PC-9 (cell line): ENCODE measurements at places on chromosomes 13 and 19.

- H3K27me3 ChIP-seq: no peaks in the 10 kb centered on the region
- H3K36me3 ChIP-seq: no peaks in the 10 kb centered on the region
- no peak for DNase-seq
- no peaks in the 10 kb centered on the region for H3K4me1 ChIP-seq
- H3K4me3 ChIP-seq: no peak overlapping the region
- H3K27ac ChIP-seq: no peak overlapping the region
Measured at GRCh38 chr13:51767100-51767499, 36.9 kb downstream of the DHRS12 start.

GRCh38 chr19:5864725-5865486 lies 5.4 kb downstream of the FUT5 start:
- no peak for DNase-seq
- H3K27ac ChIP-seq: no peak overlapping the region
- H3K36me3 ChIP-seq: no peaks in the 10 kb centered on the region
- H3K27me3 ChIP-seq: no peaks in the 10 kb centered on the region

DNA sequence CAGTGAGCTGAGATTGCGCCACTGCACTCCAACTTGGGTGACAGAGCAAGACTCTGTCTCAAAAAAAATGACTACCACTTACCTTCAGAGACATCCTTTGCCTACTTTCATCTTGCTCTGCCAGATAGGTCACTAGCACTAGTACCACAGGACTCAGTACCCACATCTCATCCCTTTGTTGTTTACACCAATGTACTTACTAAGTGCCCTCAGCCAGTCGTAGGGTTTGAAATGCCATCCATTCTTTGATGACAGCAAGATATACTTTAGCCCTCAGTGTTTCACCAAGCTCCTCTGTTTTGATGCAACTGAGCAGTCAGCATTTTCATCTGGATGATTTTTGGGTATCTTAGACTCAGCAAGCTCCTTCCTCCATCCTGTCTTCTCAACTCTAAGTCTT lies 6.1 kb downstream of the URAD start:
- peaks cover 45% of the 10 kb centered on the region for H3K27me3 ChIP-seq
- no peak overlapping the region for H3K27ac ChIP-seq
- no peaks in the 10 kb centered on the region for H3K4me1 ChIP-seq
- H3K36me3 ChIP-seq: no peaks in the 10 kb centered on the region

GRCh38 chr13:80571346-80572307 lies 230.7 kb upstream of the SPRY2 start:
- H3K4me1 ChIP-seq: no peaks in the 10 kb centered on the region
- DNase-seq: no peak
- H3K27me3 ChIP-seq: no peaks in the 10 kb centered on the region
- no peaks in the 10 kb centered on the region for H3K36me3 ChIP-seq

DNA sequence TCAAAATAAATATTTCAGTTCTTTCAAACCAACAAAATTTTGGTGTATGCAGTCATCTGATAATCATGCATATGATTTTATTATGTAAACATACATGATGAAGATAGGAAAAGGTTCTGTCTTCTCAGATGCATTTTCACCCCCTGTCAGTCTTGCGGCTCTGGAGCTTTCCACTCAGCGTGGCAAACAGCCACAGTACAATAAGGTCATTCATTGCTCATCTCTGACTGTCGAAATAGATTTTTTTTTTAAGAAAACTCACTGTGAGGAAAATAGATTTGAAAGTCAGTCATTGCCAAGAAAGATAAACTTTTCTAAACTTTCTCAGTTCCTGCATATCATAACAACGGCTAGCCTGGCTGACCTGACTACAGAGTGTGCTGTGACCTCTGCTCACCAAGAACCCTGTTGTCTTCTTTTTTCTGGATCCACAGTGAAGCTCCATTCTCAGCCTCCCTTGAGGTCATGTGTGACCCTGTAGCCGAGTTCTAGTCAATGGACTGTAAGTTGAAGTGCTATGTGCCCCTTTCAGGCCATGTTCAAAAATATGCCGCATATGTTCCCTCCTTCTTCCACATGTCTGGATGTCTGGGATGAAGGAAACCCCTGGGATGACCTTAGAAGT lies 519.6 kb downstream of the KLF5 start:
- no peak overlapping the region for H3K27ac ChIP-seq
- no peaks in the 10 kb centered on the region for H3K36me3 ChIP-seq
- DNase-seq: no peak
- H3K27me3 ChIP-seq: no peaks in the 10 kb centered on the region
- no peaks in the 10 kb centered on the region for H3K4me1 ChIP-seq

- H3K4me1 ChIP-seq: 0 out of 2 replicates have a peak, but pooled peaks cover 6% of the 10 kb centered on the region
- no peak overlapping the region for H3K4me3 ChIP-seq
- peaks cover 17% of the 10 kb centered on the region for H3K36me3 ChIP-seq
- H3K27me3 ChIP-seq: no peaks in the 10 kb centered on the region
Measured at GRCh38 chr19:47186446-47187334, 44.3 kb downstream of the BBC3 start.

- H3K36me3 ChIP-seq: peaks cover 2% of the 10 kb centered on the region; the same call in 1 of the 2 replicates
- H3K4me3 ChIP-seq: peak overlapping the region; percentile 86
- H3K27ac ChIP-seq: peak overlapping the region; percentile 38
- H3K4me1 ChIP-seq: peaks cover 48% of the 10 kb centered on the region
- no peaks in the 10 kb centered on the region for H3K27me3 ChIP-seq
- peak; percentile 93 for DNase-seq
Measured at GRCh38 chr19:531009-531752, 379 bp upstream of the CDC34 start.

GRCh38 chr19:47539747-47540311 lies 25.0 kb upstream of the NAPA start:
- no peaks in the 10 kb centered on the region for H3K36me3 ChIP-seq
- H3K4me1 ChIP-seq: no peaks in the 10 kb centered on the region
- H3K27me3 ChIP-seq: 0 out of 2 replicates have a peak, but pooled peaks cover 7% of the 10 kb centered on the region
- H3K27ac ChIP-seq: no peak overlapping the region
- no peak for DNase-seq
- no peak overlapping the region for H3K4me3 ChIP-seq

- no peak overlapping the region for H3K27ac ChIP-seq
- H3K36me3 ChIP-seq: no peaks in the 10 kb centered on the region
- H3K4me1 ChIP-seq: 0 out of 2 replicates have a peak, but pooled peaks cover 7% of the 10 kb centered on the region
- no peak overlapping the region for H3K4me3 ChIP-seq
Measured at GRCh38 chr19:10226376-10227025, 4.6 kb downstream of the S1PR2 start.

DNA sequence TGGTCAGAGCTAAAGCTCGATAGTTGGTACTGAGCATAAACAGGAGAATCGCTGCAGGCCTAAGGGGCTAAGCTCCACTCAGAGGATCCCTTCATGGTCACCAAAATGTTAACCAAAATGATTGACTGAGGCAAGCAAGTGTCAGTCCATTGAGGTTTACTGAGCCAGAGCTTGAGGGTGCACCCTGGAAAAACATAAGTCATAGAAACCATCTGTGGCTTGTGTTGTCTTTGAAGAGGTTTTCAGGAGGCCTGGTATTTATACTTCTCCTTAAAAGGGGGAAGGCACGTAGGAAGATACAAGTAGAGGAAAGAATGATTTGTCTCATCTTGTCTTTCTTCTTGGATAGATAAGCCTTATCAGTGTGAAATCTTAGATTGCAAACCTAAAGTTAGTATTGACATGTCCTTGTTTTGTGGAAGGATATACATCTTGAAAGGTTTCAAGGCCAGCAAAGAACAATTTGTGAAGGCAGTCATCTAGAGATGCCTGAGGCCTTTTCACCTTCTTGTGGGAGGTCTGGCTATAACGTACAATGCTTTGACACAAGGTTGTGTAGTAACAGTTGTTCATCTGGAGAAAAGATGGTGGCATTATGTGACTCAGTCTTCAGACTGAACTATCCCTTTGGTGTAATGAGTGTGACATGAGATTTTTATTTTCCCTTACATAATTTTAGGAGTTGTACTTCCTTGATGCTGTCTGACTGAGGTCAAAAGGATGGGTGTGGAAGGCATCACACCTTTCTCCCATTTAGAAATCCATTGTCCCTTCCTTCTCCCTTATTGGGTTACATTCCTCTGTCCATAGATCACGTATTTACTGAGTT lies 14.7 kb upstream of the CEACAM6 start:
- peak overlapping the region; percentile 100 for H3K27ac ChIP-seq
- H3K4me1 ChIP-seq: peaks cover 93% of the 10 kb centered on the region
- DNase-seq: no peak
- H3K4me3 ChIP-seq: no peak overlapping the region
- H3K27me3 ChIP-seq: no peaks in the 10 kb centered on the region
- no peaks in the 10 kb centered on the region for H3K36me3 ChIP-seq

GRCh38 chr19:18214779-18215433 lies 11.1 kb upstream of the RAB3A start:
- H3K4me1 ChIP-seq: peaks cover 12% of the 10 kb centered on the region
- peak; percentile 53 for DNase-seq
- H3K36me3 ChIP-seq: no peaks in the 10 kb centered on the region

GRCh38 chr19:5336195-5336965 lies 4.2 kb downstream of the PTPRS start:
- no peaks in the 10 kb centered on the region for H3K36me3 ChIP-seq
- H3K27ac ChIP-seq: no peak overlapping the region
- no peak for DNase-seq
- H3K4me3 ChIP-seq: no peak overlapping the region

GRCh38 chr13:77180011-77180410 lies 146.9 kb downstream of the MYCBP2 start:
- H3K4me1 ChIP-seq: no peaks in the 10 kb centered on the region
- no peak overlapping the region for H3K4me3 ChIP-seq
- no peak for DNase-seq
- no peak overlapping the region for H3K27ac ChIP-seq

- DNase-seq: no peak
- H3K27me3 ChIP-seq: peaks cover 21% of the 10 kb centered on the region
- H3K27ac ChIP-seq: no peak overlapping the region
- H3K4me3 ChIP-seq: no peak overlapping the region
- no peaks in the 10 kb centered on the region for H3K4me1 ChIP-seq
- H3K36me3 ChIP-seq: no peaks in the 10 kb centered on the region
Measured at GRCh38 chr13:26562512-26562890, 5.0 kb downstream of the WASF3 start.

- peaks cover 77% of the 10 kb centered on the region for H3K27me3 ChIP-seq
- no peaks in the 10 kb centered on the region for H3K36me3 ChIP-seq
- no peaks in the 10 kb centered on the region for H3K4me1 ChIP-seq
- no peak overlapping the region for H3K27ac ChIP-seq
- no peak for DNase-seq
Measured at GRCh38 chr13:28541966-28542365, 47.0 kb upstream of the FLT1 start.

DNA sequence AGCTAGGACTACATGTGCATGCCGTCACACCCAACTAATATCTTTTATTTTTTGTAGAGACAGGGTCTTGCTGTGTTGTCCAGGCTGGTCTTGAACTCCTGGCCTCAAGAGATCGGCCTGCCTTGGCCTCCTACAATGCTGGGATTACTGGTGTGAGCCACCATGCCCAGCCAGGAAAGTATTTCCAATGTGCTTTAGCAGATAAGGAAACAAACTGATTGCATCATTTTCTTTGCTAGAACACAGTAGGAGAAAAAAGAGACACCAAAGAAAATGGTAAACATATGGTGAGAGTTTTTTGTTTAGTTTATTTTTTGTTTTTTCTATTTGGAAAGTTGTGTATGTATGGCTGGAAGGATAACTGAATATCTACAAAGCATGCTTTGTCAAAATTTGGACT lies 46.9 kb upstream of the AKAP11 start:
- H3K36me3 ChIP-seq: no peaks in the 10 kb centered on the region
- H3K4me3 ChIP-seq: no peak overlapping the region
- peaks cover 11% of the 10 kb centered on the region; the same call in 1 of the 2 replicates for H3K4me1 ChIP-seq
- H3K27me3 ChIP-seq: no peaks in the 10 kb centered on the region

DNA sequence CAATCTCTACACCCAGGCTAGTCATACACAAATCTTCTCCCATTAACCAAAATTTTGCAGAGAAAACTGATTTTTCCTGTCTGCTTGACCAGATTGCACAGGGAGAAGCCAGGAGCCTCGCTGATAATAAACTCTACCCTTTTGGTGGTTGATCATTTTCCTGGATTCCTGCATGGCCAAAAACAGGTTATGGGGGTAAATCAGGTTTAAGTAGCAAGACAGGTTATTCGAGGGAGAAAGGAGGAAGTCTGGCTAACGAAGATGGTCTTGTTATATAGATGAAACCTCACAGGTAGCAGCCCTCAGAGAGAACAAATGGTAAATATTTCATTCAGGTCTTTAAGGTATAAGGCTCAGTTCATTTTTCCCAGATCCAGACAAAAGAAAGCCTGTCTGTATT lies 16.0 kb upstream of the CEACAM6 start:
- peak; percentile 91 for DNase-seq
- peaks cover 97% of the 10 kb centered on the region for H3K4me1 ChIP-seq
- H3K36me3 ChIP-seq: no peaks in the 10 kb centered on the region
- no peaks in the 10 kb centered on the region for H3K27me3 ChIP-seq
- H3K4me3 ChIP-seq: no peak overlapping the region

DNA sequence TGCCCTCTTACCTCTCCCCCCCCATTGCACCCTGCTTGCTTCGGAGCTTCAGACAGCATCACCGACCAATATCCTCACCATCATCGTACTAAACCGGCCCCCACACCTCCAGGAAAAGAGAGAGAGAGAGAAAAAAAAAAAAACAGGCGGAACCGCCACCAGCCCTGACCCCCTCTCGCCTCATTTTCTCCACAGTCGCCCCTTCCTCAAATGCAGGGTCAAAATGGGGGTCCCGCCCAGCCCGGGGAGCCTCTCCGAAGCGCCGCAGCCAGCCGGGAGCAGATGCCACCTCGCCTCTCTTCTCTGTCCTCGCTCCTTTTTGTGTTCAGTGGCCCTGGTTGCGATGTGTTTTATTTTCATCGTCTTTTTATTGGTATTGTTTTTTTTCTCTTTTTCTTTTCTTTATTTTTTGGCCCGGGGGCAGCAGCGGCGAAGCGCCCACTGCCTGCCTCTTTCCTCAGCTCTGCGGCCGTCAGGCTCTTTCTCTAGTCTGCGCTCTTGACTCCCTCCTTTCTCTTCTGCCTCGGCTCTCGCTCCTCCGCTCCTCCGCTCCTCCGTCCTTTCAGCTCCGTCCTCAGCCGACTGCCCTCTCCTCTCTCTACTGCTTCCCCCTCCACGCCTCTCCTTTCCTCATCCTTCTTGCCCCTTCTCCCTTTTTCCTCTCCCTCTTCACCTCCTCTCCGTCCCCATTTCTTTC lies 41.4 kb downstream of the DEDD2 start:
- no peak for DNase-seq
- peaks cover 20% of the 10 kb centered on the region for H3K4me1 ChIP-seq
- H3K4me3 ChIP-seq: peak overlapping the region; percentile 68
- peaks cover 37% of the 10 kb centered on the region for H3K27me3 ChIP-seq
